ENCODE measurements at places on chromosomes 1 and 21. TPM values are rescaled to one million over a fixed set of nuclear protein-coding genes. Genes with fewer than 3 reads are reported as not detected.
A peak's percentile ranks its signal among the peaks of the same experiment; 100 is the strongest.

Gene CD1E
- not detected for total RNA-seq

DNA sequence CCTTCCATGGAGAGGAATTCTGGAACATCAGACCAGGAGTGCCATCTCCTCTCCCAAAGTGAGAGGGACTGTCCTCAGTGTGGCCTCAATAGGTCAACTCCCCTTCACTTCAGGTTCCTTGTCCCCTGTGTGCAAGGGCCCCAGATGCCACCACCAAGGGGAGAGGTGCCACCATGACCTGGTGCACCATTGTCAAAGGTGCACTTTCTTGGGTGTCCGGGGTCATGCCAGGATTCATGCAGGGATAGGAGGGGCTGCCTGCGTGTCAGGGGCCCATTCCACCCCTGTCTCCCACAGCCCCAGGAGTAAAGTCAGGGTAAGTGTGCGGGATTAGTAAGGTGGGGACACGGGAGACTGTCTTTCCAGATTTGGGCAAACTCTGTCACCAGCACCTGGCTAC lies 21.4 kb upstream of the EPHA2 start:
- H3K4me1 ChIP-seq: peaks cover 17% of the 10 kb centered on the region
- H3K4me3 ChIP-seq: no peak overlapping the region
- no peak overlapping the region for H3K27ac ChIP-seq
- no peaks in the 10 kb centered on the region for H3K36me3 ChIP-seq

DNA sequence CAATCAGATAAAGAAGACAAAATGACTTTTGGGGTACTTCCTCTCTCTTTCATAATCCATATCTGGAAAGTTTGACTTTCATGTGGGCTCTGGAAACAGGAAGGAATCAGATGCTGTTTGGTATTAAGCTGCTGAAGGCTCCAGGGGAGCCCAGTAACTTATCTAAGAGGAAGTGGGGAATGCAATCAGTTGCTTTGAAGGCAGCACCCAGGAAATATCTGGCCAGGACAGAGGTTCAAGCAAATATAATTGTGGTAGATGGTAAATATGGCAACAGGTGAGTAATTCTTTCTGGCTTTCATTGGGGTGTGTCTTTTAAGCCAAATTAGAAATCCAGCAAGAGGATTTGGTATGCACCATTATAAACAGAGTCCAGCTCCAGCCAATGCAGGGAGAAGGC lies 44.4 kb downstream of the COLGALT2 start:
- peaks cover 33% of the 10 kb centered on the region for H3K4me1 ChIP-seq
- H3K27me3 ChIP-seq: no peaks in the 10 kb centered on the region
- no peak overlapping the region for H3K27ac ChIP-seq

DNA sequence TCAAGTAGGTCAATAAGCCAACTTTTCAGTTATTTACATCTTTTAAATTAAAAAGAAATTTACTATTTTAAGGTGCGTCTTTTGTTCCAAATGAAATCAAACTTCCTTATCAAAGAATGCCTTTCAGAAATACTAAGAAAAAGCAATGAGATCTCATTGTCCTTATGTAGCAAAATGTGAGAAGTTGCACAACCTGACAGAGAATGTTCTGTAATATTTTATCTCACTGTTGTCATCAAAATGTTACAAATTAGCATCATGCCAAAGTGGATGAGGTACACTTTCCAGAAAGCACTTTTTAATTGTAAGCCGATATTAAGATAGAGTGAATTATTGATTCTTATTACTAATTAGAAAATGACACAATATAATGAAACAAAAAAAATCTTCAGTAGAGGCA lies 50.4 kb downstream of the KCNT2 start:
- DNase-seq: no peak
- no peaks in the 10 kb centered on the region for H3K4me1 ChIP-seq
- no peaks in the 10 kb centered on the region for H3K36me3 ChIP-seq
- H3K27ac ChIP-seq: no peak overlapping the region
- no peaks in the 10 kb centered on the region for H3K27me3 ChIP-seq

DNA sequence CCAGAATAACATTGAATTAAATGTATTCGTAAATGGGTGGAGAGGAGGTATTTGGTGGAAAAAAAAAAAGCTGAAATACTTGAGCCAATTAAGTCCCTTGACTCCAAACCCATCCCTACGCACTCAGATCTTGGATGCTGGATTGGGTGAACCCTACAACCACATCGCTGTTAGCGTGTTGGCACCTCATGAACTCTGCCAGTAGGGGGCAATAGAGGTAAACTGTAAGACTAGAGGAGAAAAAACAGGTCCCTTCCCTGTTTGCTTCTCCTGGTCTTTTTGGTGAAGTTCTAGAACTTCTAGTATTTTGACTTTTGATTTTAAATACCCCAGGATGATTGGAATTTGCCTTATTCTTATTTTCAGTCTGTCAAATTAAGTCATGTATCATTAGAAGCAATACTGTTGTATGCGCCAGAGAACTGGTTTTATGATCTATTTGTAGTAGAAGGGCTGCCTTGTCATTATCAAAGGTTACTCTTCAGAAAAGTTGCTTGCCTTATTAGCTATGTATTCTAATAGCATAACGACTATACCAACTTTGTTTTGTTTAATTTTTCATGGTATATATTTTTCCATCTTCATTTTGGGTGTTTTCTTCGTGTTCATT lies 1.9 kb upstream of the OR13G1 start:
- DNase-seq: peak; percentile 32
- no peak overlapping the region for H3K27ac ChIP-seq
- no peaks in the 10 kb centered on the region for H3K4me1 ChIP-seq
- H3K4me3 ChIP-seq: no peak overlapping the region

Gene HAO2
- total RNA-seq: not detected

Gene MEF2D
- total RNA-seq: 35.9 TPM

Gene IGFN1
- total RNA-seq: not detected

Gene ADORA1
- 8.5 TPM for total RNA-seq

- no peaks in the 10 kb centered on the region for H3K36me3 ChIP-seq
- no peak overlapping the region for H3K27ac ChIP-seq
- DNase-seq: no peak
- peaks cover 8% of the 10 kb centered on the region for H3K27me3 ChIP-seq
- H3K4me3 ChIP-seq: no peak overlapping the region
These were observed 227.1 kb downstream of the GRIK3 start for GRCh38 chr1:36807262-36807661.

DNA sequence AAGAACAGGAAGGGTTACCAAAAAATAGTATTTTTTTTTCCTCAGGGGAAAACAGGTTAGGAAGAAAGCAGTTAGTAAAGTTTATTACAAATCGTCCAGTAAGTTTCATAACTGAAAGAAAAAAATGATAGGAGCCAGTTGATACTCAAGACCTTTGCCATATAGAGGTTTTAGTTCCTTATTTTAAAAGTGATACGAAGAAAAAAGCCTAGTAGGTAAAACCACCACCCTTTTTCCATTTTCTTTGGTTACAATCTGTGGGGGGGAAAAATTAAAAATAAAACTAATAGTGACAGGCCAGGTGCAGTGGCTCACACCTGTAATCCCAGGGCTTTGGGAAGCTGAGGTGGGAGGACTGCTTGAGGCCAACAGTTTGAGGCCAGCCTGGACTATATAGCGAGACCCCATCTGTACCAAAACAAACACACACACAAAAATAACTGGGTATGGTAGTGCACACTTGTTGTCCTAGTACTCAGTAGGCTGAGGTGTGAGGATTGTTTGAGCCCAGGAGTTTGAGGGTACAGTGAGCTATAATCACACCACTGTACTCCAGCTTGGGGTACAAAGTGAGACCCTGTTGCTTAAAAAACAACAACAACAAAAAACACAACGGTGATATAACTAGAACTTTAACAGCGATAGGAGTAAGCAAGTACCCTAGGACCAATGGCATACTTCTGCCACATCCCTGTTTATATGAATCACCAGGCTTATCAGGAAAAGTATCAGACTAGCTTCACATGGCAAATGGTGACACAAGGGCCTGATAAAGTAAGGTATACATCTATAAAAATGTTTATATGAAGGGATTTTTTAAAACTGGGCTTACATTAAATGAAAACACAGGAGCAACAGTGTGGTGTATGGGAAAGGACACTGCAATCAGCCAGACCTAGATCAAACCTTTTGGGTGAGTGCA lies 5.4 kb downstream of the TMEM59 start:
- no peak overlapping the region for H3K27ac ChIP-seq
- no peaks in the 10 kb centered on the region for H3K27me3 ChIP-seq
- H3K36me3 ChIP-seq: peaks cover 7% of the 10 kb centered on the region
- no peak for DNase-seq

Gene NCAM2
- total RNA-seq: 0.45 TPM

DNA sequence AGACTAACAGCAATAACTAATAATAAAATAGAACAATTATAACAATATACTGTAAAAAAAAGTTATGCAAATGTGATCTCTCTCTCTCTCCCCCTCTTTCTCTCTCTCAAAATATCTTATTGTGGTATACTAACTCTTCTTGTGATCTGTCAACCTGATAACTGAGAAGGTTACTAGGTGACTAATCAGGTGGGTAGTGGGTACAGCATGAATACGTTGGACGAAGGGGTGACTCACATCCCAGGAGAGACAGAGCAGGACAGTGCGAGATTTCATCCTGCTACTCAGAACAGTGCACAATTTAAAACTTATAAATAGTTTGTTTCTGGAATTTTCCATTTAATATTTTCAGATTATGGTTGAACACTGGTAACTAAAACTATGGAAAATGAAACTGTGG lies 257.5 kb downstream of the LRRC40 start:
- no peak overlapping the region for H3K4me3 ChIP-seq
- no peaks in the 10 kb centered on the region for H3K4me1 ChIP-seq

- H3K27me3 ChIP-seq: no peaks in the 10 kb centered on the region
- no peak overlapping the region for H3K4me3 ChIP-seq
- peak overlapping the region; percentile 44 for H3K27ac ChIP-seq
- H3K4me1 ChIP-seq: no peaks in the 10 kb centered on the region
These were observed 72.5 kb upstream of the TNFSF18 start for GRCh38 chr1:173122958-173123852.

- no peak overlapping the region for H3K27ac ChIP-seq
- H3K36me3 ChIP-seq: no peaks in the 10 kb centered on the region
- peak overlapping the region; percentile 43 for H3K4me3 ChIP-seq
- DNase-seq: no peak
These were observed 1.2 kb downstream of the S100A10 start for GRCh38 chr1:151992303-151993083.

- no peak overlapping the region for H3K4me3 ChIP-seq
- no peaks in the 10 kb centered on the region for H3K27me3 ChIP-seq
- no peak for DNase-seq
- no peak overlapping the region for H3K27ac ChIP-seq
- no peaks in the 10 kb centered on the region for H3K4me1 ChIP-seq
These were observed 1359.0 kb upstream of the ADGRL4 start for GRCh38 chr1:80365359-80366021.

GRCh38 chr1:108817016-108817415 lies 39.9 kb downstream of the AKNAD1 start:
- H3K27me3 ChIP-seq: no peaks in the 10 kb centered on the region
- no peaks in the 10 kb centered on the region for H3K36me3 ChIP-seq
- H3K4me1 ChIP-seq: peaks cover 5% of the 10 kb centered on the region
- no peak overlapping the region for H3K4me3 ChIP-seq
- no peak overlapping the region for H3K27ac ChIP-seq

- H3K4me3 ChIP-seq: no peak overlapping the region
- no peaks in the 10 kb centered on the region for H3K4me1 ChIP-seq
- DNase-seq: no peak
These were observed 34.0 kb upstream of the ARHGAP29 start for GRCh38 chr1:94271373-94271772.

GRCh38 chr1:7960165-7960564 lies 1.3 kb upstream of the PARK7 start:
- peaks cover 13% of the 10 kb centered on the region for H3K36me3 ChIP-seq
- no peak for DNase-seq
- H3K27me3 ChIP-seq: no peaks in the 10 kb centered on the region
- peaks cover 9% of the 10 kb centered on the region for H3K4me1 ChIP-seq
- peak overlapping the region; percentile 80 for H3K4me3 ChIP-seq

Gene KAZN
- 26.9 TPM for total RNA-seq

GRCh38 chr1:53371851-53372250 lies 44.0 kb upstream of the LRP8 start:
- DNase-seq: no peak
- peaks cover 6% of the 10 kb centered on the region for H3K4me1 ChIP-seq
- no peaks in the 10 kb centered on the region for H3K36me3 ChIP-seq

Gene NEXN
- 18.5 TPM for total RNA-seq

Gene WNT4
- 0.04 TPM for total RNA-seq

- no peak overlapping the region for H3K4me3 ChIP-seq
- no peak for DNase-seq
- peaks cover 12% of the 10 kb centered on the region for H3K4me1 ChIP-seq
- H3K36me3 ChIP-seq: no peaks in the 10 kb centered on the region
- H3K27ac ChIP-seq: no peak overlapping the region
These were observed 59.7 kb downstream of the DMAP1 start for GRCh38 chr1:44272992-44273391.

DNA sequence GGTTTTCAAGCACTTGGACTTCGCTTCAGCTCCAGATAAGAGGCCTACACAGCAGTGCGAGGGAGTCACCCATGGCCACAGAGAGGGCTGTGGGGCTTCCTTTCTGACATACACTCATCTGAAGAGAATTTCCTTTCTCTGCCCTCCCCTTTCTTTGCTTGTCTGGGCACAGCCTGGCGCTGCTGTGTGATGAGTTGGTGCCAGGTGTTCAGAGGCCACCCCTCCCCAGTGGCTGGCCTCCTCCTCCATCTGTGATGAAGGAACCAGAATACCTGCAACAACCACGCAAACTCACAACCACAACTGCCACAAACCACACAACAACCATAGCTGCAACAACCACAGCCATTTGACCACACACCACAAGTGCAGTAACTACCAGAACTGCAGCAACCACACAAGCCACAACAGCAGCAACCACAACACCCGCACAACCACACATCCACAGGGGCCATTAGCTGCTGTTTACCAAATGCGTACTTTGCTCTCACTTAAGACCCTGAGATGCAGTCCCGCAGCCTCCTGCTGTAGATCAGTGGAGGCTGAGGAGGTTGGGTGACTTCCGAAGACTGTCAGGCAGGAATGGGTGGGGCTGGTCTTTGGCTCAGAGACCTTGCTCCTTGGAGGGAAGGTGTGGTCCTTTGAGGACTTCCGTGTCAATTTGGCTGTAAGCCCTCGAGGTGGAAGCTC lies 71.1 kb downstream of the IER5 start:
- no peak overlapping the region for H3K27ac ChIP-seq
- H3K4me1 ChIP-seq: no peaks in the 10 kb centered on the region
- no peaks in the 10 kb centered on the region for H3K27me3 ChIP-seq
- DNase-seq: peak; percentile 73
- H3K36me3 ChIP-seq: no peaks in the 10 kb centered on the region

Gene GOLPH3L
- total RNA-seq: 6.6 TPM

Gene AK5
- 0.18 TPM for total RNA-seq

DNA sequence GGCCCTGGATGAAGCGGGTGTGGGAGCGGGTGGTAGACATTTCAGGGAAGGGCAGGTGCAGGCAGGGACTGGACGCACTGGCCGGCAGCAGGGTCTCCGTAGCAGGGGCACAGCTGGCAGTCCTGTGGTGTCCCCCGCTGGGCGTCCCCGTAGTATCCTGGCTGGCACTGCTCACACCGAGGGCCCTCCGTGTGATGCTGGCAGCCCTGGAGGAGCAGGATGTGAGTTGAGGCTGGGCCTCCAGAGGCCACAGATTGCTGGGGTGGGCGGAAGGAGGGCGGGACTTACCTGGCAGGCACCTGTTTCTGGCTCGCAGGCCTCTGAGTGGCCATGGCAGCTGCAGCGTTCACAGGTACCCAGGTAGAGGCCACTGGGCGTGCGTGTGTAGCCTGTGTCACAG lies 62.3 kb downstream of the LDLRAD2 start:
- peaks cover 55% of the 10 kb centered on the region for H3K36me3 ChIP-seq
- H3K27ac ChIP-seq: no peak overlapping the region
- no peak for DNase-seq
- no peaks in the 10 kb centered on the region for H3K27me3 ChIP-seq

Gene WNT9A
- 1.4 TPM for total RNA-seq
